ENCODE measurements at places on chromosomes 2 and 18.

DNA sequence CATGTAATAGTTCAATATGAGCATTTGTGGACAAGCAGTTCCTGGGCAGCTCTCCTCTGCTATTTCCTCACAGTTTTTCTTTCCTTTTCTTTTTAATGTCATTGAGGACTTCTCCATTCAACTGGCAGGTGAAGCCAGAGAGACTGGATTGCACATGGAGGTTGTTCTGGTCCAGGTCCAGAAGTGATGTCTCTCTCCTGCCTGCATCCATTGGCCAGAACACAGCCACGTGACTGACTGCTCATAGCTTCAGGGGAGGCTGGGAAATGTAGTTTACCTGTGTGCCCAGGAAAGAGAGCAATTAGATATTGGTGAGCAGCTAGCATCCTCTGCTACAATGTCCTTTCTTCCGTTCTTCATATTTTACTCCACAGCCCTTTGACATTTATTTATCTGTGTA lies 20.2 kb upstream of the ADAM23 start:
- H3K27me3 ChIP-seq = no peaks in the 10 kb centered on the region
- H3K36me3 ChIP-seq = no peaks in the 10 kb centered on the region
- H3K4me1 ChIP-seq = no peaks in the 10 kb centered on the region
- no peak overlapping the region for H3K4me3 ChIP-seq
- H3K27ac ChIP-seq = no peak overlapping the region

- peaks cover 28% of the 10 kb centered on the region for H3K36me3 ChIP-seq
- no peaks in the 10 kb centered on the region for H3K4me1 ChIP-seq
- no peaks in the 10 kb centered on the region for H3K27me3 ChIP-seq
- H3K27ac ChIP-seq = no peak overlapping the region
- H3K4me3 ChIP-seq = no peak overlapping the region
These were observed 28.4 kb downstream of the E2F6 start for GRCh38 chr2:11437602-11438001.

DNA sequence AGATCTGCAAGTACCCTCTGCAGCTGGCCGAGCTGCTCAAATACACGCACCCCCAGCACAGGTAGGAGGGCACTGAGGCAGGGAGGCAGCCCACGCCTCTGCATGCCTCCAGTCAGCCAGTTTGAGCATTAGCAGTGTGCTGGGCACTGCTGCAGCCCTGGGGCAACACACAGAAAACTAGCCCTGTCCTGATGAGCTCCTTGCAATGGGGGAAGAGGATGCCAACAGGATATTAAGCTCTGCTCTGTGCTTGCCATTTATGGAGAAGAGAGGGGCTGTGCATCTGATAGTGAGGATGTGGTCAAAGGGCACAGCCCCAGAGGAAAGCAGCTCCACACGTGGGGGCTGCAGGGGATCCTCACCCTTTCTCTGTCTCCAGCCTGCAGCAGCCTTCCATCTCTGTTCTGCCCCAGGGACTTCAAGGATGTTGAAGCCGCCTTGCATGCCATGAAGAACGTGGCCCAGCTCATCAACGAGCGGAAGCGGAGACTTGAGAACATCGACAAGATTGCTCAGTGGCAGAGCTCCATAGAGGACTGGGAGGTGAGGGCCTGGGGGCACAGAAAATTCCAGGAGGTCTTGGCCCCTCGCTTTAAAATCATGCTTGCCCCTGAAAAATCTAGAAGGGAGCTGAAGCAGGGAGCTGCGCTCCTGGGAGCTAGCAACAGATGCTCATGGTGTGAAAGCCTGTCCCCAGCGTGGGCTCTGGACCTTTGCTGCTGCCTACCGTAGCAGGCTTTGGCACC lies 51.7 kb downstream of the FAM168B start:
- H3K27ac ChIP-seq = no peak overlapping the region
- no peaks in the 10 kb centered on the region for H3K4me1 ChIP-seq
- H3K27me3 ChIP-seq = no peaks in the 10 kb centered on the region

GRCh38 chr2:217975626-217976025 lies 27.2 kb downstream of the TNS1 start:
- peaks cover 98% of the 10 kb centered on the region for H3K4me1 ChIP-seq
- DNase-seq = peak; percentile 53
- no peak overlapping the region for H3K4me3 ChIP-seq
- no peaks in the 10 kb centered on the region for H3K36me3 ChIP-seq
- H3K27ac ChIP-seq = no peak overlapping the region
- no peaks in the 10 kb centered on the region for H3K27me3 ChIP-seq

GRCh38 chr2:3005859-3006501 lies 371.6 kb downstream of the EIPR1 start:
- no peaks in the 10 kb centered on the region for H3K36me3 ChIP-seq
- no peak for DNase-seq
- no peak overlapping the region for H3K4me3 ChIP-seq
- no peaks in the 10 kb centered on the region for H3K27me3 ChIP-seq
- no peaks in the 10 kb centered on the region for H3K4me1 ChIP-seq

GRCh38 chr2:109554758-109555157 lies 59.0 kb downstream of the SEPTIN10 start:
- no peaks in the 10 kb centered on the region for H3K4me1 ChIP-seq
- no peaks in the 10 kb centered on the region for H3K27me3 ChIP-seq
- H3K36me3 ChIP-seq = peaks cover 9% of the 10 kb centered on the region
- no peak overlapping the region for H3K27ac ChIP-seq

- no peaks in the 10 kb centered on the region for H3K4me1 ChIP-seq
- H3K36me3 ChIP-seq = no peaks in the 10 kb centered on the region
- DNase-seq = no peak
- no peaks in the 10 kb centered on the region for H3K27me3 ChIP-seq
These were observed 71.3 kb downstream of the FASTKD2 start for GRCh38 chr2:206836722-206837121.

DNA sequence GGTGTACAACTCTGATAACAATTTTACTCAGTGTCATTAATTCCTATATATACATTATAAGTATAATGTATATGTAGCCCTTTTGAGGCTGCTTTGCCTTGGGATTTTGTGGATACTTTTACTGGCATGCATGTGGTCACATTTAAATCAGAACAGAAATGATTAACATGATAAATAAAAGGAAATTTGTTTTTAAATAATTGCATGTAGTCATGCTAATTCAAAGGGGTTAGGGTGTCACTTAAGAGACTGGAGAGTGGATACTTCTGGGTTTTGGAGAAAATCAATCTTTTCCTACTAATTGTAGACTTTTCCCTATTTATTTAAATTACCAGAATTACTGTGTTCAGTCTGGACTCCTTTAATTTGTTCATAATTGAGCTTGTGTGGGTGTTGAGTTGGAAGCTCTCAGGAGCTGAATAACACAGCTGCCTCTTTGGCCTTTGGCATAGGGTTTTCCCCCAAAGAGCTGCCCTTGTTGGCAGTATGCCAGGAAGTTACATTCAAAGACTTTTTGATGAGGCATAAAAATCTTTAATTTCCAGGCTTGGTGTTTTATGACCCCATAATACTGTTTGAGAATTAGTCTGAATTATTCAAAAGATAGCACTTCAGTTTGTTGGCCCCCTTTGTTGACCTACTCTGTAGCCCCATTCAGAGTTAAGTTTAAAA lies 484.7 kb upstream of the NRP2 start:
- no peak overlapping the region for H3K27ac ChIP-seq
- no peak for DNase-seq
- H3K4me1 ChIP-seq = no peaks in the 10 kb centered on the region
- no peak overlapping the region for H3K4me3 ChIP-seq
- peaks cover 7% of the 10 kb centered on the region for H3K36me3 ChIP-seq

DNA sequence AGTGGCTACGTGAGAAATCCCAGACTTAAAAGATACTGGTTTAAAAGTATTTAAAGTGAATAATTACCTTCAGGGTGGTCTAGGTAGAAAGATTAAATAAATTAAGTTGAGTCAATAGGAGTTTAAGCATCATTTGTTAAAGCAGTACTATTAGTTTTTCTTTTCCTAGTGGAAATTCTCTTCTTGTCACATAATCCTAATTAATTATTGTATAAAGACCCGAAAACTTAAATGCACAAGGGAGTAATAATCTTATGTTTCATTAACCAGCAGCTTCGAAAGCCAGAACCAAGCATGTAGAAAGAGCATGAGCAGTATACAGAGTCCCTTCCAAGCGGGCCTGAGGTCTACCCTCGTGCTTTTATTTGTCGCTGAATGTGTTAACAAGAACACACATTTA lies 90.2 kb upstream of the SKOR2 start:
- no peak overlapping the region for H3K4me3 ChIP-seq
- H3K27ac ChIP-seq = no peak overlapping the region
- no peaks in the 10 kb centered on the region for H3K27me3 ChIP-seq
- no peak for DNase-seq
- no peaks in the 10 kb centered on the region for H3K4me1 ChIP-seq

DNA sequence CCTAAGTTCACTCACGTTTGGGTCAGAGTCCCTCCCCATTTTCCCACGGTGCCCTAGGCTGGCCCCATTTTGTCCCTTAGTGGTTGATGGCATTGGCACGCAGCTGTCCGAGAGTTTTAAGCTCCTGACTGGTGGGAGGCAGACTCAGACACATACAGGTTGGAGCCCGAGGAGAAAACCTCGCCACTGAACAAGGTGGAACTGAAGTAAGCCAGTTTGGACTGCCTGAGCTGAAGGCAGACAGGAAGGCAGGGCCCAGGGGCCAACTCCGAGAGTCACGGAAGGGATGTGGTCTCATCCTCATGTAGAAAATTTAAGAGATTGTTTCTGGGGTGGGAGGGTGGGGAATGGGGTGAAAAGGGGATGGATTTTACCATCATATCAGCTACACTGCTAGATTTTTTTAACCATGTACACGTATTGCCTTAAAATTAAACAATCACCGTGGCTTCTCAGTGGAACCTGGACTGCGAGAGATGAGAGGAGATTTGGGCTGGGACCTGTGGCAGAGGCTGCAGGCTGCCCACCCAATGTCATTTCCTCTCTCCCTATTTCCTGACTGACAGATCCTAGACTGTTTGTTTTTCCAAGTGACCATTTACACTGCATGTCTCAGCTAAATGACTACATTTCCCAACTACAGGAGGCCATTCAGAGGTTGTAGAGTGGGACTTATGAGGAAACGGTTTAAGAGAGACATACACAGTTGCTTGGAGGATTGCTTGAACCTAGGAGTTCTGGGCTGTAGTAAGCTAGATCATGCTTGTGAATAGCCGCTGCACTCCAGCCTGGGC lies 19.4 kb upstream of the NMUR1 start:
- no peak overlapping the region for H3K27ac ChIP-seq
- no peaks in the 10 kb centered on the region for H3K27me3 ChIP-seq
- no peak for DNase-seq
- no peak overlapping the region for H3K4me3 ChIP-seq
- H3K36me3 ChIP-seq = no peaks in the 10 kb centered on the region

DNA sequence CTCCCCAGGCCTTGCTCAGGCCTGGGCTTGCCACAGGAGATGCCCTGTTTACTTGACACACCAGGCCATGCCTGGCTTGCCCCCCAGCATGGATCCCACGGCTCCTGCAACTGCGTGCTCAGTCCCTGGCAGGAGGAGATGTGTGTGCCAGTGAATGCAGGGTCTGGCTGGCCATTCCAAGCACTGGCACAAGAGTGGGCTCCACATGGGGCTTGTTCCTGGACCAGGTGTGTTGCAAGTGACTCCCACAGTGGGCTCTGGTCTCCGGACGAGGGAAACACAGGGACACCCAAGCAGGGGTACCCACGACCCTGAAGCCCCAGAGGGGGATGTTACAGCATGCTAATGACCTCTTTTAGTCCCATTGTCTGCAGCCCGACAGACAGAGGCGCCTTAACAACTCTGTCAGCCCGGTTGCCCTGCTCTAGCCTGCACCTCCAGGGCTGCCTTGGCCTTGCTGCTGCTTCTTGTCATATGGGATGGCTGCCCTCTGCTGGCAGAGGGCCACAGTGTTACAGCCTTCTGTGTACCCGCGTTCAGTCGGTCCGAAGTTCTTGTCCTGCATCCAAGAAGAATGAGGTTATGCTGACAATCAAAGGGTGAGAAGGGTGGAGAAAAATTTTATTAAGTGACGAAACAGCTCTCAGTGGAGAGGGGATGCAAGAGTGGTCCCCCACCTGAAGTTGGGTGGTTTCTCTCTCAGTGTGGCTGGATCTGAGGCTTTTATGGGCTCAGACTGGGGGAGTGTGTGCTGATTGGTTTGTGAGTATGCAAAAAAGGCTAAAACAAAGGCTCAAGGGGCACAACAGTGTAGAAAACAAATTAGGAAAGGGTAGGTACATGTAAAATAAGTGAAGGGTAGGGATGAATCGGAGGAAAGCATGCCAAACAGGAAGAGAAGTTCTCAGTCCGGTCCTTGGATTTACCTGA lies 180.4 kb downstream of the MBD5 start:
- H3K27ac ChIP-seq = no peak overlapping the region
- no peaks in the 10 kb centered on the region for H3K4me1 ChIP-seq
- no peak for DNase-seq
- no peaks in the 10 kb centered on the region for H3K36me3 ChIP-seq
- no peak overlapping the region for H3K4me3 ChIP-seq

DNA sequence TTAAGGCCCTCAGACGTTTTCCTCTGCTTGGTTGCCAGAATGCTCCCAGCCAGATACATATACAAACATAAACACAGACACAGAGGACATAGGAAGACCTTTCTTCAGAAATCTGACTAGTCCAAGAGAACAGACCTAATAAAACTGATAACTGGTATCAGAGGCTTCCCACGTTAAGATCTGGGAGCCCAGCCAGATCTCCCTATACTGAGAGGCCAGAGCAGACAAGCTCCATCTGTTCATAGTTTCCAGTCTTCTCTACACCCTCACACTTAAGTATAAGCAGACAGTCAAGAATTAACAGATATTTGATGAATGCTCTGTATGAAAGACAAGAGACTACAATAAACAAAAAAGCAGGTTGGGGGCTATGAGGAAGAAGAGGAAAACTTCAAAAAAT lies 240.5 kb upstream of the CHAC2 start:
- H3K36me3 ChIP-seq = no peaks in the 10 kb centered on the region
- H3K4me3 ChIP-seq = no peak overlapping the region
- no peak for DNase-seq
- H3K27me3 ChIP-seq = no peaks in the 10 kb centered on the region

GRCh38 chr2:152166633-152167032 lies 8.9 kb downstream of the STAM2 start:
- no peaks in the 10 kb centered on the region for H3K27me3 ChIP-seq
- H3K27ac ChIP-seq = peak overlapping the region; percentile 59
- H3K36me3 ChIP-seq = no peaks in the 10 kb centered on the region
- no peaks in the 10 kb centered on the region for H3K4me1 ChIP-seq
- no peak overlapping the region for H3K4me3 ChIP-seq

DNA sequence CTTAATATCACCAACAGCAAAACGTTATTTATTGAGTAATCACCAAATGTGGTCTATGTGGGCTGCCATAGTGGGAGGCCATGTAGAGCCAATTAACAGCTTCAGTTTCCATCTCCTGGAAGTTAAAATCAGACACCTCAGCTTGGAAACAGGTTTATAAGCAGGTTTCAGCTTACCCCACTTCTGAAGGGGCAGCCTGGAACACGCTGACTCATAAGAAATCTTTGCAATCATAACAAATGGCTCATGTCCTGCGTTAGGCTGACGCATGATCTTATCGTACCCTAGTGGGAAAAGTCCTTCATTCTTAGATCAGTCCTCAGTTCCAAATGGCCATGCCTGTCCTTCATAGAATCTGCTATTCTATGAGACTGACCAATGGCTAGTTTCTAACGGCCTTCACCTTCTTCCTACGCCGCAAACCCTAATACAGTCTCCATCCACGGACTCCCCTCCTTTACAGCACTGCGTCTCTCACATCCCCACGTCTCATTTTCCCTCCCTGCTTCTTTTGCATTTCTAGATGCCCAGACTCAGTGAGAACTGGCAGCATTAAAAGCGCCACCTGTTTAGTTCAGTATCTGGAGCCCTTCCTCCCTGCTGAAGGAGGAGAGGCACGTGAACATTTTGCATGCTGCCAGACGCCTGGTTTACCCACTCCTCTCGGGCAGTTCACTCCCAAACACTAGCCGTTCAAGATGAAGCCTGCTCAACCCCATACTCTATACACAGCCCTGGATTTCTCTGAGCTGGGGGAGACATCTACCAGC lies 24.2 kb upstream of the BZW1 start:
- H3K4me3 ChIP-seq = no peak overlapping the region
- H3K36me3 ChIP-seq = no peaks in the 10 kb centered on the region
- DNase-seq = no peak
- no peaks in the 10 kb centered on the region for H3K4me1 ChIP-seq

Measured in tibial artery (tissue), 4 donors.